ENCODE measurements at places on chromosomes 6 and 20.

- DNase-seq = no peak
These were observed 21.9 kb downstream of the SIRPD start for GRCh38 chr20:1535420-1536175.

DNA sequence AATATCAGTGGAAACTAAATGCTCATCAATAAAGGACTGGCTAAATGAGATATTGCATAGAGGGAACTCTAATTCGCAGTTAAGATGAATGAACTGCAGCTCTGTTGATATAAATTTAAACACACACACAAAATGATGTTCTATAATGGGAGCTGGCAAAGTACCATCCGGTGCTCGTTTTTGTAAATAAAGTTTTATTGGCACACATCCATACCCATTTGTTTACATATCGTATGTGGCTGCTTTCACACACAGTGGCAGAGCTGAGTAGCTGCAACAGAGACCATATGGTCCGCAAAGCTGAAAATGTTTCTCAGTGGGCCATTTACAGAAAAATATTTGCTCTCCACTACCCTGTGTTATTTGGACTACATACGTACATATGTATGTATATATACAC is 120.7 kb downstream of the EDN3 start:
- DNase-seq = no peak

DNA sequence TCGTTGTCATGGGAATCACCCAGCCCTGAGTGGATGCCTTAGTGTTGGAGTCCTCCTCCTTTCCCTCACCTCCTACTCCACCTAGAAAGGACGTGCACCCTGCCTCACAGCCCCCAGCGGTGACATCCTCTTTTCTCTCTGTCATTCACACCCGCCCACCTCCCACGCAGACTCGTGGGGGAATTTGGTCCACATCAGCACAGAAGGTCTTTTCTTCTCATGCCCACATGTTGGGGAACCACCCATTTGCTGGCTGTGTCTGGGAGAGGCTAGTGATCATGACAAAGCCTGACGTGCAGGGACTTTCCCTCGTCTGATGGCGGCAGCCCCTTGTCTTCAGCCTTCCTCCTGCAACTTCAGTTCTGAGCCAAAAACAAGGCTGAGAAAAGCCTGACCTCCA is 96.0 kb upstream of the CNKSR3 start:
- no peak for DNase-seq

DNA sequence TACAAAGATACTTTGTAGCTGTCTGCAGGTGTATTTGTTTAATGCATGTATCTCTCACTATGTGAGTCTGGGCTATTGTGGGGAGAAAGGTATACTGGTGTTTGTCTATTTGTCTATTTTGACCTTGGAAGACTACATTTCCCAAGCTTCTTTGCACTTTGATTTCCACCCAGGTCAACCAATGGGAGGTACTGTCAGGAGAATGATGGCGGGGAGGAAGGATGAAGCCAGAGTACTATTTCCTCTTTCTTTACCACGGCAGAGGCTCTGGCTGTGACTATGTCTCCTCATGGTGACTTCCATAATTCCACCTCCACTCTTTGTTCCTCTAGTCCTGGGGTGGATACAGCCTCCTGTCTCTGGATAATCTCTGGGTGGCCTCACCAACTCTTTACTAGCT is 23.1 kb downstream of the LBP start:
- DNase-seq = peak; percentile 50

DNA sequence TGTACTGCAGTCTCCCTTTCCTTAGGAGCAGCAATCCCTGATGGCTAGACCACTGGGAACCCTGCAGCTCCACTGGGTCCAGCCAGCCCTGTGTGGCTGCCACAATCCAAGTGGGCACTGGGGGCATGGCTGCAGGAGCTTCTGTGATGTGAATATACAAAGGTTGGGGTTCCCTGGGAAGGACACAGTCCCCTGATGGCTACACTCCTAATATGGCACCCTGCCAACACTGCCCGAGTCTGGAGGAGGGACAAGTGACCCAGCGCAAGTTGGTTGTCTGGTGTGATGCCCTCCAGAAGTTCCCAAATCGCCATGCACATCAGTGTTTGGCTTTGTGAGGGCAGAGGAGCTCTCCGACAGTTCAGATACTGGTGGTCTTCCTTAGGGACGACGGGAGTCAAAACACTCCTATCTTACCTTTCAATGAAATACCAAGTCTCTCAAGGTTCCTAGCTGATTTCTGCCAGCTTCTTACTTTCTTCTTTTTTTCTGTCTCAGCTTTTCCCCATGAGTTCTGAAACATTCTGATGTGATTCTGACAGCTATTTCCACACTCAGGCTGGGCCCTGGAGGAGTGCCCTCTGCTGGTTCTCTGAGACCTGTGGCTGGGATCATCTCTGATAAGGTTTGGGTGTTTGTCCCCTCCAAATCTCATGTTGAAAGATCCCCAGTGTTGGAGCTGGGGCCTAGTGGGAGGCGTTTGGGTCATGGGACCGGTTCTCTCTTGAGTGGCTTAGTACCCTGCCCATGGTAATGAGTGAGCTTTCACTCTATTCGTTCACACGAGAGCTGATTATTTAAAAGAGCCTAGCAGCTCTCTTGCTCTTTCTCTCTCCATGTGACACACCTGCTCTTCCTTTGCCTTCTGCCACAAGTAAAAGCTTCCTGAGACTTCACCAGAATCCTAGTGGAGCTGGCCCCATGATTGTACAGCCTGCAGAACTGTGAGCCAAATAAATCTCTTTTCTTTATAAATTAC is 15.5 kb upstream of the ZFP57 start:
- no peak for DNase-seq

DNA sequence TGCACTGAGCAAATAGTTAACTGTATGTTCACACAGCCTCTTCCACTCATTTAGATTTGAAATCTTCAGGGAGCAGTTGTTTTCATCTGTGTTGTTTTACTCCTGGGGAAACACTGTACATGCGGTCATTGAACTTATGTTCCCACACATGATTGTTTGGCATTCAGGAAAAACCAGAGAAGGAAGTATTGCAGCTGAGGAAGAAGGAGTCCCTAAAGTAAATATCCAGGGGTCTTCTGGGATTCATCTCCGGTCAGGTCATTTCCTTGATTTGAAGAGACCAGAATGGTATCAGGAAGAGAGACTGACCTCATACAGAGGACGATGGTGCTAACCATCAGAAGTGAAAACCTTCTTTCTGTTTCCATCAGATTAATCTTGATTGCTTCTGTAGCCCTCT is 52.5 kb downstream of the DCBLD1 start:
- no peak for DNase-seq

DNA sequence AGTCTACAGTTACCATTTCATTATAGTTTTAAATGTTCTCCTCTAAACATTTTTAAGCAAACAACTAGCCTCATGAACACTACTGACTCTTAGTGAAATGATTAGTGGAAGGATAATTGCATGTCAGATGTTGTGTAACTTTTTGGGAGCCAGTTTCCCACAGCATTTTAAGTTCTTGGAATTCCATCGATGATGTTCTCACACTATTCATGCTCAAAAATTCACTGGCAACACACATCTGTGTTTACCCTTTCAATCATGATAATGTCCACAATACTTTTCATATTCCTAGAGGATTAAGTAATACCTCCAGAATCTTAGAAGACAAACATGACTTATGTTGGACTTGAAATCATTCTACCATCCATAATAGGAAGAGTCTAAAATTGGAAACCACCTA is 678.1 kb upstream of the ID4 start:
- DNase-seq = no peak

- DNase-seq = no peak
These were observed 83.0 kb downstream of the ZHX3 start for GRCh38 chr20:41234546-41234945.

DNA sequence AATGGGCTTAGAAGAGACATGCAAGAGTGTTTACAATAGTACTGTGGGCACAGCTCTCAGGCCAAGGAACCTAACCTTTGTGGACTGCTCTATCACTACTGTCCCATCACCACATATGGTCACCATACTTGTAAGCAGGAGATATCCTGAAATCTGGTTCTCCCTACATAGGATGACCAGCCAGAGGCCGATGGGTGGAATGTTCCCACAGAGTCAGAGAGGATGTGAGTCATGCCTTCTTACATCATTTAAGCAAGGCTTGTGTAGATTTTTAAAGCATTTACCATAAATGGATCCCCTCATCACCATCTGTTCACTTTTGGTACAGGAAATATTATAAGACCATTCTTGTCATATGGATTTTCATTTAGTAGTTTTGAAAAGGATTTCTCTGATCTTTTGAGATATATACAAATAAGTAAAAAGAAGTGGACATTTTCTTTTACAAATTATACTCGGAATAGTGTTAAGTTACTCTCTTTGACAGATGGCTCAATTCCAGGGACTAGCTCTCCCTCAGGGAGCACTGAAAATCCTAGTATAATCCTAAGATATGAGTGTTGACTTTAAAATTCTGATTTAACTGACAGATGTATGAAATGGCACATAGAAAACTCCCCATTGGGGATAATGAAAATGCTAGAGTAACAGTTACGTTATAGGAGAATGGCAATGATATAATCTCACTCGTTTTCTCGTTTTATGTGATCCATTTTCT is 6.6 kb downstream of the HTR1B start:
- DNase-seq = no peak

GRCh38 chr20:9262653-9263194 is 193.8 kb downstream of the PLCB4 start:
- DNase-seq = no peak

GRCh38 chr6:148649454-148649963 is 97.3 kb upstream of the UST start:
- no peak for DNase-seq

DNA sequence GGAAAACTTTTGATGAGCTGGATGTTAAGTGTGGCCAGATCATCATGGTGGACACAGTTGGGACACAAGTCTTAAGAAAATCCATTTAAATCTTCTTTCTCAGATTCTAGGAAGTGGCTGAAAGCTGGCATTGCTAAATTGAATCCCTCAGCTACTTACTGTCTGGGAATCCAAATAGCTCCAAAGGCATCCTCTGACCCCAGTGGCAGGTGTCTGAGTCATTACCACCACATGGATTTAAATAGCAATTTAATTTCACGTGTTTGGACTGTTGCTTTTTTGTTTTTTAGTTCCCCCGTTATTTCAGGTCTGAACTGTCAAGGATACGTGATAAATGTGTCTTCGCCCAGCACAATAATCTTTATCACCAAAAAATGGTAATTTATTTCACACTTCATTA is 33.2 kb upstream of the HDGFL1 start:
- no peak for DNase-seq

GRCh38 chr20:13771853-13772453 is 12.8 kb downstream of the ESF1 start:
- DNase-seq = peak; percentile 50

DNA sequence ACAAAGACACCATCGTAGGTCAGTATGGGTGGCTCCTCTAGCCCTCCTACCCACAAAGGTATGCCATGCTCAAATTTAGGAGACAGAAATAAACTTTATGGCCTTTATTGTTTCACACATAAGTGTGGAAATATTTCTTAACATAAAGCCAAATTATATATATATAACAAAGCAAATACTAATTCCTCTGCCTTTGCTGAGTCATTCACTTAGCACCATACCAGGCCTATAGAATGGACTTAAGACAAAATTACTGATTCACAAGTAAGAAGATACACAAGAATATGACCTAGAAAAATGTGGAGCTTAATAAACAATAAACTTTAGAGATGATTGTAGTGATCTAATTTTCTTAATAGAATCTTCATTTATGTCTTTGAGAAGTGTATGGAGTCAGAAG is 5.2 kb downstream of the FRK start:
- DNase-seq = no peak

DNA sequence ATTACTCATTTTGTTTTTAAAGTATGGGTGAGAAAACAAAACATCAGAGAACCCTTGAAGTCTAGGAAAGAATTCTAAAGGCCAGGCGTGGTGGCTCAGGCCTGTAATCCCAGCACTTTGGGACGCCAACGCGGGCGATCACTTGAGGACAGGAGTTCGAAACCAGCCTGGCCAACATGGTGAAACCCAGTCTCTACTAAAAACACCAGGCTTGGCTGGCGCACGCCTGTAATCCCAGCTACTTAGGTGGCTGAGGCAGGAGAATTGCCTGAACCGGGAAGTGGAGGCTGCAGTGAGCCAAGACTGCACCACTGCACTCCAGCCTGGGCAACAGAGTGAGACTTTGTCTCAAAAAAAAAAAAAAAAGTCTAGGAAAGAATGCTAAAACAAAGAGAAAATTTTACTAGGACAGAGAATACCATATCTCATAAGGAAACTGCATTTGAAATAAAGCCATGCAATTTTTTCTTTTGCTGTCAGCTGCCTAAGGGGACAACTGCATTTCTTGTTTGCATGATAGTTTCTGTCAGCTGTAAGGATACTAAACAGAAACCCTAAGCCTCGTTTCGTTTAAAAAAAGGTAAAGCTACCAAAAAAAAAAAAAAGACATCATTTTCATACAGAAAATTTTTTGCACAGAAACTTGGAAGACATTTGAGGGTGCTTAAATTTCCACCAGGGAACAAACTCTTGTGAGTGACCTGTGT is 32.1 kb downstream of the SMLR1 start:
- DNase-seq = no peak

Data from SK-N-SH (cell line).